ACHN (cell line): ENCODE measurements at places on chromosomes 2 and 18.

- DNase-seq: no peak
These were observed 678.4 kb downstream of the IRS1 start for GRCh38 chr2:226121046-226121738.

- no peak for DNase-seq
These were observed 7.3 kb downstream of the THOC1 start for GRCh38 chr18:260547-260946.

- DNase-seq: no peak
These were observed 28.0 kb downstream of the EHBP1 start for GRCh38 chr2:62733546-62733945.

GRCh38 chr2:100334929-100335328 is 12.6 kb upstream of the LONRF2 start:
- DNase-seq: no peak

DNA sequence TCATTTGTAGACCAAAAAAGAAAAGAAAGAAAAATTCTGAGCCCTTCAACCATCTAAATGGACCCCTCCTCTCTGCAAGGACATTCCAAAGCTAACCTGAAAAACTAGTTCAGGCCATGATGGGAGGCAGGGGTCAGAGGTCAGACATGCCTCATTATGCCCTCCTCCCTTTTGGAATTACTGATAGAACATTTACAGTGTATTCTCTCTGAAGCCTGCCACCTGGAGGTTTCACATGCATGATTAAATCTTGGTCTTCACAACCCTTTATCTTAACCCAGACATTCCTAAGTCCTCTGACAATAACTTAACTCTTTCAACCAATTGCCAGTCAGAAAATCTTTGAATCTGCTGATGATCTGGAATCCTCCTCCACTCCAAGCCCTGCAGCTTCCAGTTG is 86.0 kb downstream of the SPP2 start:
- DNase-seq: peak; percentile 91

- DNase-seq: no peak
These were observed 87.4 kb upstream of the KLF7 start for GRCh38 chr2:207252979-207253645.

DNA sequence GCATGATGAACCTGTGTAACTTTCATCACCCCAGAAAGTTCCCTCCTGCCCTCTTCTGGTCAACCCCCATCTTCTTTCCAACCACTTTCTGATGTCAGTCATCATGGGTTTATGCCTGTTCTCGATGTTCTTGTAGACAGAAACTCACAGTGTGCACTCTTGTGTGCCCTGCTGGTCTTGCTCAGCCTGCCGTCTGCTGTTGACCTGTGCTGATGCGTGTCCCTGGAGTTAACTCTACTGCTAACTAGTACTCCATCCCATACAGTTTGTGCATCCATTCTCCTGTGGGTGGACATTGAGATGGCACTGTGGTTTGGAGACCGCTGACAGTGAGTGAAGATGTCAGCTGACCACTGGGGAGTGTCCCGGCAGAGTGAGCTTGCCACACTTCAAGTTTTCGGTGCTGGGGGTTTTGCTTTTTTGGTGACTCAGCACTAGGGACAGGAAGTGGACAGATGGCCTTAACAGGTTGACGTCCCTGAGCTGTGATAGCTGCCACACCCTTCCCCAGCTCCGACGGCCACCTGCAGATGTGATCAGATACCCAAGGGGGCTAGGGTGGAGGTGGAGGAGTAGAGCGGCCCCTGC is 14.8 kb downstream of the KLHL29 start:
- DNase-seq: no peak

GRCh38 chr2:118969734-118970395 is 27.9 kb downstream of the MARCO start:
- no peak for DNase-seq

DNA sequence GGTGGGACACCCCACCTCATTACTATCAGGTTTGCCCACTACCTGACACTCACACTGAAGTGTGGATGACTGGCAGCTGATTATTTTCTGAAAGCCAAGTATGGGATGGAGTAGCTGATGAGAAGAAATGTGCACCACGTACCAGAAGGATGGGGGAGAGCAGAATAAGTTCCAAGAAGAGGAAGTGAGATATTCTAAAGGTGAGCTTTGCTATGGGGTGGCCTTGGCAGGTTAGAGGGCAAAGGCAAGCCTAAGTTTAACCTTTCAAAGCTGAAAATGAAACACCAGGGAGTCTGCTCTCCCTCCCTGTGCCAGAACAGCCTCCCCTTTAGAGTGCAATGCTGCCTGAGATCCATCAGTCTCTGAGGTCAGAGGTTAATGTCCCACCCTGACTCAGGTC is 196.1 kb upstream of the OSR1 start:
- DNase-seq: no peak

GRCh38 chr2:88692187-88692586 is 714 bp downstream of the RPIA start:
- peak; percentile 33 for DNase-seq

DNA sequence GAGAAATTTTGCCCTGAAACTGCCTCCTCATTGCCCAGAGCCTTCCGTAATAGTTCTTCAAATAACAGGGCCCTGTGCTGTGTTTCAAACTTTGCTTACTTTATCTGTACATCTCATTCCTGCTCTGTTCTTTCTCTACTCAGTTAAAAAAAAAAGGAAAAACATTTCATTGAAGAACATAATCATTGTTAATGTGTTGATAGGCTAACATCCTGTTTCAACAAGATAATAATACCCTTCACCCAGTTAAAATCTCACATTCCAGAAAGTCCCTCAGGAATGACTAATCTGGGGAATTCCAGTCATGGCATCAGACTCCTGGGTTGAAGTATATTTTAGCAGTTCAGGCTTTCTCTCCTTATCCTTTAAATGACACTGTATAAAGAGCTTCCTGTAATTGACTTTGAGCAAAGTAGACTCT is 45.6 kb upstream of the ITGAV start:
- DNase-seq: peak; percentile 93
